Myocyte (in vitro differentiated cells): ENCODE measurements at places on chromosomes 2 and 18.
A peak's percentile ranks its signal among the peaks of the same experiment; 100 is the strongest.

- no peak for DNase-seq
Measured at GRCh38 chr2:20852139-20852538, 29.2 kb upstream of the LDAH start.

DNA sequence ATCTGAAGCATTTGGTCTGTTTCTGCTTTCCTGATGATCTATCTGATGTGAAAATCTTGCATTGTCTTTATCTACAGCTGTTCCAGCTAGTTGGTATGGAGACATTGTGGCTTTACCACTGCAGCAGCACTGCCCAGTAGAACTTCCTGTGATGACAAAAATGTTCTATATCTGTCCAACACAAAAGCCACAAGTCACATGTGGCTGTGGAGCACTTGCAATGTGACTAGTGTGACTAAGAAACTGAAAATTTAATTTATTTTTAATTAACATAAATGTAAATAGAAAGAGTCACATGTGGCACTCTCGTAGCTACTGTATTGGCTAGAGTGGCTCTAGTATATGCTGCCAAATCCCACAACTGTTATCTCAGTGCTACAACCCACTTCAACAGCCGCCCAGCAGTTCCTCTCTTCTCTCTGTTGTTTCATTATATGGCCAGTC is 425.7 kb downstream of the SETBP1 start:
- peak; percentile 73 for DNase-seq

DNA sequence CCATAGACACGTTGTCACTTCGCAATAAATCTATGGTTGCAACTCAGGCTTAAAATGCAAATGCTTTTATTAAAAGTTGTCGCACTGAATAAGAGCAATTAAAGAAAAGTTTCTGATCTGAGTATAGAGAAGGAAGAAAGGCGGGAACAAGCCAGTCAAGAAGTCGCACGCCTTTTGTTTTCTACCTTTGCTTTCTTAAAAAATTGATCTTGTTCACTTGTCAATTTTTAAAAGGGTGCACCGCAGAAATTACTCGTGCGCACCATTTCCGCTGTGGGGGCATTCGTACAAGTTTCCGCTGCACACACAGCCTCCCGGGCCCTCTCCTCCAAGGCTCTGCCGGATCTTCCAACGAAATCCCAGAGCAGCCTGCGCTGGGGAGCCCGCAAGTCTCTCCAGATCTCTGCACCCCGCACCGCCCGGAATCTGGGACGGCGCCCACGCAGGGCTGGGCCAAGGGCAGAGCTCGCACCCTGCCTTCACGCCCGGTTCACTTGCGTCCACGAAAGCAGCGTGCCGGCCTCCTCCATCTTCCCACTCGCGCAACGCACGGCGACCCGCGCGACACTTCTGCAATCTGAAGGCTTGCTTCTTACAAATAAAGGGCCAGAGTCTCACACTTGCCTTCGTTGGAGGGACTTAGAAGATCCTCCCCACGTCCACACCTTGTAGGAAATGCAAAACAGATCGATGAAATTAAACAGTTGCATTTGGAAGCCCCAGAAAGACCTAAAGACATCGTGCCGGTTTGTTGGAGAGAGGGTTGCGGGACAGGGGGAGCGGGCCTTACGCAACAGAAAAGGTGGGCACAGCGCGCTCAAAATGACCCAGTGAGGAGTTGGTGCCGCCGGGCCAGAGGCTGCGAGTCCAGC is 2.6 kb upstream of the SALL3 start:
- DNase-seq, result no peak

- no peak for DNase-seq
Measured at GRCh38 chr2:27494284-27494943, 586 bp downstream of the FNDC4 start.

- no peak for DNase-seq
Measured at GRCh38 chr2:189954989-189955388, 107.5 kb downstream of the MSTN start.

- DNase-seq, result no peak
Measured at GRCh38 chr2:150267651-150268415, 219.6 kb downstream of the RND3 start.

- DNase-seq, result no peak
Measured at GRCh38 chr2:170196963-170197362, 19.0 kb downstream of the MYO3B start.

DNA sequence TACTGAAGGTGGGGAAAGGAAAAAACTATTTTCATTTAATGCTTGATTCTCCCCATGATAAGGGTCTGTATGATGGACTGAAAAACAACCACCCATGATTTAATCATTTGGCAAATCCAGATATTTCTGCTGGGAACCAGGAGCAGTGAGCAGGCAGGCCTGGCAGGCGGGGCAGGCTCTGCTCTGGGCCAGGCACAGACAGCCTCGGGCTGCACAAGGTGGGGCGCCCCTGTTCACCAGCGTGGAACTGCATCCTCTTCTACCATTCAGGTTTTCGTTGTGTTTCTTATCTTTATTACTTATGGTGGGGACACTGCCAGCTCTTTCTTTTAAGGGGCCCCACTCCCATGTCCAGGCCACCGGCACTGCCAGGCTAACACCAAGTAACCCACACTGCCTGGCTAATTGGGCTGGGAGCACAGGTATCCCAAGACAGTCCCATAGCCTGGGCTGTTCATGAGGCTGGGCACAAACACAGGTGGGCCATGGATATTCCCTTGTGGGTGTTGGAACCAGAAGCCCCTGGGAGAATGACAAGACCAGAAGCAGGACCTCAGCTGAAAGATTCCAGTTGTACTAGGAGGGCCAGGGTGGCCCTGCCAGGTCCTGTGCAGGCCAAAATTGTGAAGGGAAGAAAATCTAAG is 57.1 kb upstream of the RALBP1 start:
- no peak for DNase-seq

DNA sequence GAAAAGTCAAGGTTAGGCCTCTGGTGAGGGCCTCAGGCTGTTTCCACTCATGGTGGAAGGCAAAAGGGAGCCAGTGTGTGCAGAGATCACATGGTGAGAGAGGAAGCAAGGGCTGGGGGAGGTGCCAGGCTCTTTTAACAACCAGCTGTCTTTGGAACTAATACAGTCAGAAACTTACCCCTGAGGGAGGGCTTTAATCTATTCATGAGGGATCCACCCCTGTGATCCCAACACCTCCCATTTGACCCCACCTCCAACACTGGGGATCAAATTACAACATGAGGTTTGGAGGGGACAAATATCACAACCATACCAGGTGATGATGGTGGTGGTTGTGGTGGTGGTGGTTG is 10.9 kb downstream of the POLI start:
- DNase-seq, result peak; percentile 14

DNA sequence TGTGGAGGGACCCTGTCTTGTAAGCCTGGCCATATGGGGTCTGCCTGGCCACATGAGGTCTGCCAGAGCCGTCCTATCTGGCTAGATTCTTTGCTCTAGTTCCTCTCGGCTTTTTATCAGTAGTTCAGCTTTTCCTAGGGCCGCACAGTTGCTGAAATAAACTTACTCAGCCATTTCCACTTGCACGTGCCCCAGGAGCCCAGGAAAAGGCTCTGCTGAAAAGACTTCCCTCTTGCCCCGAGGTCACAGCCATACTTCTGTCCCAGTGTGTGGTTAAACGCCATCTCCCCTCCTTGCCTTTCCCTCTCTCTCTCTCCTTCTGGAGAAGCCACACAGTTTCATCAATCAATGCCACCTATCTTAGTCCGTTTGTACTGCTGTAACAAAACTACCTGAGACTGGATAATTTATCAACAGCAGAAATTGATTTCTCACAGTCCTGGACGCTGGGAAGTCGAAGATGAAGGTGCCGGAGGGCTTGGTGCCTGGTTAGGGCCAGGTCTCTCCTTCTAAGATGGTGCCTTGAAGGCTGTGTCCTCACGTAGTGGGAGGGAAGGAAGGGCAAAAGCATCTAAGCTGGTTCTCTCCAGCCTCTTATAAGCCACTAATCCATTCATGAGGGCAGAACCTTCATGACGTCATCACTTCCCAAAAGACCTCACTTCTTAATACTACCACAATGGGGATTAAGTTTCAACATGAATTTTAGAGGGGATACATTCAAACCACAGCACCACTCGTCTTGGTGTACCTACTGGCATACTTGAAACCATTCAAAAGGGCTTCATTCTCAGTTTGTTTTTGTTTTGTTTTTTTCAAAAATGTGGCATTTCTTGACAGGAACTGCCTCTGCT is 11.2 kb upstream of the GALM start:
- DNase-seq, result peak; percentile 35

GRCh38 chr2:98175811-98176210 is 88.8 kb downstream of the VWA3B start:
- DNase-seq, result peak; percentile 90

DNA sequence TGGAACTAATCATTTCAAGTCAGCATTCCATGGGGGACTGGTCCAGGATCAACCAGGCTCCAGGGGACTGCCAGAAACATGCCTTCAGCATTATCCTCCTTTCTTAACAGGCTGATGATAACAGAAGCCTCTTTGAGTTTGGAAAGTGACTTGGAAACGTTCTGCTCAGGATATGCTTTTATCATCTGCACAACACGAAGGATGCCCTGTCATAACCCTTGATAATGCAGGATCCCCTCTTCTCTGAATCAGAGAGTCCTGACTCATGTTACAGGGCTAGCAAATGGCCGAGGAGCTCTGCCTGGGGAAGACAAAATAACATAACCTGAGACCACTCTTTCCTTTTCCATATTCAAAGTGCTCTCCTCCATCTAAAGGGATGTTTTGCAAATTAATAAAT is 6.7 kb downstream of the SCYGR3 start:
- no peak for DNase-seq

GRCh38 chr2:237732790-237733381 is 65.7 kb upstream of the RBM44 start:
- peak; percentile 45 for DNase-seq

DNA sequence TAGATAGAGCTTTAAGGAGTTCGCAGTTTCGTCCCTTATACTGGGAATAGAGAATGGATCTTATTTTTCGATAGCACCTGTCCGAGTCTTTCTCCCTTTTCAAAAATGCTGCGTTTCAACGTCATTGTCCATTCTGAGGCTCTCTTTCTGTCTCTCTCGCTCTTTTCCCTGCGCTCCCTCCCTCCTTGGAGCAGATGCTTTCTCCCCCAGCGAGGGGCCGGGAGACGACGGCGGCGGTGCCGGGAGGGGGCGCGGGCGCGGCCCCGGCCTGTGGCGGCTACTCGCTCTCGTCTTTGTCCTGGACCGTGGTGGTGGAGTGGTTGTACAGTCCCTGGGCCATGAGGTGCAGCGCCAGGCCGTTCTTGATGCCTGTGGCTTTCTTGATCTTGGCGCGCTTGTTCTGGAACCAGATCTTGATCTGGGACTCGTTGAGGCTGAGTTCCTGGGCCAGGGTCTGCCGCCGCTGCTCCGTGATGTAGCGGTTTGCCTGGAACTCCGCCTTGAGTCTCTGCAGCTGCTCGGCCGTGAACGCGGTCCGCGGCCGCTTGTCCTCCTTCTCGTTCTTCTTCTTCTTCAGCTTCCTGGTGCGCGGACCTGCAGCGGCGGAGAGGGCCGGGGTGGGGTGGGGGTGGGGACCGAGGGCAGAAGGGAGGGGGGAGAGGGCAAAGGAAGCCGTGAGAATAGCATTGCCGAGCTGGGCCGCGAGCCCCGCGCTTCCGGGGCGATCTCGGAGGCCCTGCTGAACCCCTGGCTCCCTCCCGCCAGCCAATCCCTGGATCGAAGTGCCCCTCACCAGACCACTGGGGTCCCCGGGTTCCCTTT is 4.6 kb downstream of the EN1 start:
- peak; percentile 42 for DNase-seq

DNA sequence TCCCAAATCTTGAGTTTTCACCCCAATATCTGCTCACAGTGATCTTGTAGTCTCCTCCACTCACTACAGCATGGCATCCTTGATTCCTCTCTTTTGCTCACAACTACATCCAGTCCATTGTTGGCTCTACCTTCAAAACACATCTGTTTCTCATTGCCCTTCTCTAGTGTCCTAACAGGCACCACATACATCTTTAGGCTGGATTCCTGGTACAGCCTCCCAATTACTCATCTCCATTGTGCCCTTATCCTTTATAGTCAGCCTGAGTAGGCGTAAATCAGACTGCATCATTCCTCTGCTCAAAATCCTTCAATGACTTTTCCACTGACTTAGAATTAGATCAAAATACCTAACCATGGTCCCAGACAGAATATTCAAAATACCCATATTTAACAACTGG is 10.7 kb upstream of the TAF1B start:
- no peak for DNase-seq

DNA sequence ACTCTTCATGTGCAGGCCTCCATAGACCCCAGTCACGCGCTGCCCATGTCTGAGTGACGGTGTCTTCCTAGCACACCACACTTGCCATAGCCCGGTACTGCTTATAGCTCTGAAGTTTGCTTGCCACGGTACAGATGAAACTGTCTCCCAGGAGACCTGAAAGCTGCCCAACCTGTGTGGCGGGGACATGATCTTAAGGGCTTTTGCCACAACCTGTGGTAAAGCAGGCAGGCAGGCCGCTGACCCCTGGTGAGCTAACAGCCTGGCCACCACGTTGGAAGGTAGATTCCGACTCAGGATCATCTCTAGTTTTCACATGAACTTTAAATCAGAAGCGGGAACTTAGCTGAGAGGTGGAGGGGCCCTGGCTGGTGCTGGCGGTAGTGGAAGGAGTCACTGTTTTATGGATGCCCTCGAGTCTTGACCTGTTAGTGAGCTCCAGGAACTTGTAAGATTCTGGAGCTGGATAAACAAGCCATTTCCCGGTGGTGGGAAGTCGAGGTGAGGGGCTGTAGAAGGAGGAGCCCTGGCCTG is 153.3 kb downstream of the ZNF236 start:
- no peak for DNase-seq
